Activated CD4-positive, alpha-beta T cell treated with anti-CD3 and anti-CD28 coated beads, Interleukin-2, amount 50 U/mL, for 16 hours (primary cell): ENCODE measurements at places on chromosomes 1 and 21.

GRCh38 chr1:235998812-235999211 lies 66.1 kb downstream of the NID1 start:
- peak; percentile 87 for DNase-seq

- DNase-seq = no peak
Observed at GRCh38 chr1:221392453-221392852, 349.4 kb downstream of the DUSP10 start.

GRCh38 chr21:40796464-40796863 lies 50.5 kb downstream of the DSCAM start:
- no peak for DNase-seq

DNA sequence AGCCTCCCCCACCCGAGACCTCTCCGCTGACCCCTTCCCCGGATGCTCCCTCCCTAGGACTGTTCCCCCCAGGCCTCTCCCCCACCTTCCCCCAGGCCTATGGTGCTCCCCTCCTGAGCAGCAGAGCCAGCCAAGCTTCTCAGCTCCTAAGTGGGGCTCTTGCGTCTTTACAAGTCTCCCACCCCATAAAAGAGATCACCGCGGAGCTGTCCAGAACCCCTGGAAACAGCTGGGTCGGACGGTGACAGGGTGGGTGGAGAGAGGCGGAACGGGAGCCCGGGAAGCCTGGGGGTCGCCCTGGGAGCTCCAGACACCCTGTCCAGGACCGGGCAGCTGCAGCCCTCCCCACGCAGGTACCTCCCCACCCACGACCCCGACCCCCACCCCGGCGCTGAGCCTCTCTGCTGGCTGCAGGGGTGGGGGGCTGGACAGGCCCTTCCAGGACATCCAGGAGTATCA lies 61.2 kb downstream of the WNT9A start:
- DNase-seq = no peak

- DNase-seq = no peak
Observed at GRCh38 chr1:68205794-68206358, 26.4 kb downstream of the WLS start.

DNA sequence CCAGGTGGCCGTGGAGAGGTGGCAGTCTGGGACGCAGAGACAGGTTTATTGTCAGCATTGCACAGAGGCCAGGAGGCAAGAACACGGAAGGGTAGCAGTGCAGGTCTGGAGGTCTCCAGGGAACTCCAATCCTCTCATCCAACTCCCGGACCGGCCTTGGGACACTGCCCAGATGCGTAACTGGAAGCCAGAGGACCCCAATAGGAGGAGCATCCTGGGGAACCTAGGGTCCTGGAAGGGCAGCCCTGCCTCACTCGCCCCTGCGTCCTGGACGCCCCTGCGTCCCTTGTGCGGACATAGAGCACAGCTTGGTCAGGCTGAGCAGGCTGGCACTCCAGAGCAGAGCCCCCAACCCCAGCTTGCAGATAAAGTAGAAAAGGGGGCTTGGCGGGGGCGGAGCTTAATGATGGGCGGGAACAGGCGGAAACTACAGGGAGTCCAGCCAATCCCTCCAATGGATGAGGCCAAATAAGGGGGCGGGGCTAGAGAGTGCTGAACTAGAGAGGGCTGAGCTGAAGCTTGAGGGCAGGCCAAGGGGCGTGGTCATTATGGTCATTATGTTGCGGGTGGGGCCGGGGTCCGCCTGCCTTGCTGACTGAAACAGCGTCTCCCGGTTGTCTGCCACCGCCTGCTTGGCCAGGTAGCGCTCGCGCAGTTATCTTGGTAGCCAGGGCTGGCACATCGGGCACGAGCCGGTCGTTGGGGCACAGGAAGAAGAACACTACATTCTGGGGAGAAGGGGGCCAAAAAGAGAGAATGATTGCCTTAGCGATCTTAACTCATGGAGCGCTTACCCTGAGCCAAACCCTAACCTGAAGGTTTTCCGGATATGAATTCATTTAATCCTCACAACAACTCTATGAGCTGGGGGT lies 3.7 kb upstream of the ARHGEF19 start:
- peak; percentile 72 for DNase-seq

GRCh38 chr1:7048395-7048794 lies 263.1 kb downstream of the CAMTA1 start:
- DNase-seq = no peak

- DNase-seq = no peak
Observed at GRCh38 chr1:211830055-211830327, 572 bp downstream of the LPGAT1 start.

DNA sequence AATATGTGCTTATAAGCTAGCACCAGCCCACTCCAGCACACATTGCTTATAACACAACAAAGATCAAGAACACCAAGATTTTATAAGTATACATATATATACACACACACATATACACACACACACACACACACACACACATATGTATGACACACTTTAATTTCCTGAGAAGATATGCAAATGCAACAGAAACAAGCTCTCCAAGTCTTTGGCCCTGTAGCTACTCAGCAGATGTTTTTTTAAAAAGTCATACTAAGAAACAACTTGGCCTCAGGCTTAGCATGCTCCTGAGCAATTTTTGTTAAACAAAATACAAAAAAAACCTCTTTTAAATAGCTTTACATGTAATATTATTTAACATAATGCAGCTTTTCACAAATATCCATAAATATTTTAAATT lies 11.1 kb downstream of the TNFSF18 start:
- no peak for DNase-seq

- no peak for DNase-seq
Observed at GRCh38 chr1:194104247-194104844, 917.9 kb upstream of the B3GALT2 start.

- no peak for DNase-seq
Observed at GRCh38 chr1:155093911-155094621, 15.4 kb downstream of the EFNA3 start.

GRCh38 chr1:201350884-201351283 lies 26.6 kb downstream of the TNNT2 start:
- DNase-seq = no peak

GRCh38 chr1:203026666-203027663 lies 674 bp downstream of the PPFIA4 start:
- no peak for DNase-seq

- no peak for DNase-seq
Observed at GRCh38 chr1:81836007-81836626, 35.4 kb downstream of the ADGRL2 start.

GRCh38 chr1:6127587-6128163 lies 52.4 kb downstream of the CHD5 start:
- peak; percentile 72 for DNase-seq

DNA sequence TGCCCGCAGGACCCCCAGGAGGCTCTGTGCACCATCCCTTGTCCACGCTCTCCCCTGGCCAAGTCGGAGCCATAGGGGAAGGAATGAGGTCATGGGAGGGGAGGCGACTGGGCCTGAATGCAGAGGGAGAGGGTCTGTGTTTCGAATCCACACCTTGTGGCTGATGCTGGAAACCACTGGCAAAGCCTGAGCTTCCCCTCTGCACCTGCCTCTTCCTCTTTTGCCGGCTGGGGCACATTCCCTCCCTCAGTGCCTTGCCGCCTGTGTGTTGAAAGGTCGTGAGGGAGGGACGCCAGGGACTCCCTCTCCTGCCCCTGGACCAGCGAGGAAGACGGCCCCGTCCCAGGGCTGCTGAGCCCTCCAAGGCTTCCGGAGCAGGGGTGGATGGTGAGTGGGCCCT lies 27.3 kb downstream of the PRDM16 start:
- DNase-seq = no peak

GRCh38 chr1:48246727-48247126 lies 24.2 kb downstream of the SLC5A9 start:
- no peak for DNase-seq

DNA sequence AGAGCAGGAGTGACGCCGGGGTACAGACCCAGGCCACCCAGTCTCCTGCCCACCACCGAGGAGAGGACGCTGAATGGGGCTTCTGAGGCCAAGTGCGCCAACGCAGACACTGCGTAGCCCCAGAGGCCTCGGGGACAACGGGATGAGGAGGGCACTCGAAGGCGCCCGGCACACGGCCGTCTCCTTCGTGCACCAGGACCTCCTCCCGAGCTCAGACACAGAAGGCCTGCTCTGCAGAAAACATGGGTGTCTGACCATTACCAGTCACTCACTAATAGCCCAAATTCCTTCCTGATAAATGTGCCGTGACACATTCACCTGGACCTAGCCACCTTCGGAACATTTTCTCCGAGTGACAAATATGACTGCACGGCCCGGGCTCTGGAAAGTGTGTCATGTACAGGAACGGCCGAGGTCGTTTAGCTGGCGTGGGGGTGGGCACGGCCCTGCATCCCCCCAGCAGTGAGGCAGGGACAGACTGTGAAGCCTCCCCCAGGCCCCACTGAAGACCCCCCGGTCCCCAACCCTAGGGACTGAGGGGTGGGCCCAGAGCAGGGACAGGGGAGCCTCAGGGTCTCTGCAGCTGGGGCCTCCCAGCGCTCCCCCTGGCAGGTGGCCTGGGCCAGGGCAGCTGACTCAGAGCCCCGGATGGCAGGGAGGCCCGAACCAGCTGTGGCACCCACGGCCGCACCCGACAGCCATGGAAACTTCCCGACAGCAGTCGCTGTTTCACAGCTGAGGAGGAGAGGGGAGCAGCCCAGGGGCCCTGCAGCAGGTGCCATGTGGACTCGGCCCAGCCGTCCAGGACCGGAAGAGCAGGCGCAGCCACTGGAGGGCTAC lies 16.7 kb upstream of the COL6A2 start:
- DNase-seq = no peak

GRCh38 chr1:6614019-6614928 lies 743 bp downstream of the PHF13 start:
- no peak for DNase-seq

DNA sequence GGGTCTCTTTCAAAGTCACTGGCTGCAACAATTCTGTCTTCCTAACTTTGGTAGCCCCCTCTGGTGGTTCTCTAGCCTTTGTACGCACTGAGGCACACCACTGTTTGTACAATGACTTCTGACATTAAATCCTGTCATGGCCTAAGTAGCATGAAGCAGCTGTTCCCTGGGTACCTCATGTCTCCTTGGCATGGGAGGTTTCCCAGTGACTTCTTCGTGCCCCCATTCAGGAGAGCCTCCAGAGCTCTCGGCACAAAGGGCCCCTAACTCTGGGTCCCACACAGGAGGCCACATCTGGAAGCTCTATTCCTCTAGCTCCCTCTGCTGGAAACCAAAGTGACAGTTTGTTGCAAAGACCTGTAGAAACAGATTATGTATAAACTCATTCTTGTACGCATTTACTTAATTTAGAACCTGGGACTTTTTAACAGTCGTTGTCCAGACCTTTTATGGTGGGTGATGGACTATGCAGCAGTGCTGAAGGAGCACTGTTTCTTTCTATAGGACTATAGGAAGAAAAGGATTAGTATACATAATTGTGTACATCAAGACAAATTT lies 13.4 kb downstream of the SWT1 start:
- peak; percentile 67 for DNase-seq

DNA sequence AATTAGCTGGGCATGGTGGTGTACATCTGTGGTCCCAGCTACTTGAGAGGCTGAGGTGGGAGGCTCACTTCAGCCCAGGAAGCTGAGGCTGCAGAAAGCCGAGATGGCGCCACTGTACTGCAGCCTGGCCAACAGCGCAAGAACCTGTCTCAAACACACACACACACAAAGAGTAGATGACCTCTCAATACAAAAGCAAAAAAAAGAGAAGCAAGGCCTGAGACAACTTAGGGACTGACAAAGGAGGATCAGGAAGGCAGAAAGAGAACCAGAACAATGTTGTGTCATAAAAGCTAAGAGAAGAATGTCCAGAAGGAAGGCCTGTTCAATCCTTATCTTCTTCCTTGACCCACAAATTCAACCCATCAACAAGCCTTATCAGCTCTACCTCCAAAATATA lies 18.5 kb downstream of the WASF2 start:
- no peak for DNase-seq

DNA sequence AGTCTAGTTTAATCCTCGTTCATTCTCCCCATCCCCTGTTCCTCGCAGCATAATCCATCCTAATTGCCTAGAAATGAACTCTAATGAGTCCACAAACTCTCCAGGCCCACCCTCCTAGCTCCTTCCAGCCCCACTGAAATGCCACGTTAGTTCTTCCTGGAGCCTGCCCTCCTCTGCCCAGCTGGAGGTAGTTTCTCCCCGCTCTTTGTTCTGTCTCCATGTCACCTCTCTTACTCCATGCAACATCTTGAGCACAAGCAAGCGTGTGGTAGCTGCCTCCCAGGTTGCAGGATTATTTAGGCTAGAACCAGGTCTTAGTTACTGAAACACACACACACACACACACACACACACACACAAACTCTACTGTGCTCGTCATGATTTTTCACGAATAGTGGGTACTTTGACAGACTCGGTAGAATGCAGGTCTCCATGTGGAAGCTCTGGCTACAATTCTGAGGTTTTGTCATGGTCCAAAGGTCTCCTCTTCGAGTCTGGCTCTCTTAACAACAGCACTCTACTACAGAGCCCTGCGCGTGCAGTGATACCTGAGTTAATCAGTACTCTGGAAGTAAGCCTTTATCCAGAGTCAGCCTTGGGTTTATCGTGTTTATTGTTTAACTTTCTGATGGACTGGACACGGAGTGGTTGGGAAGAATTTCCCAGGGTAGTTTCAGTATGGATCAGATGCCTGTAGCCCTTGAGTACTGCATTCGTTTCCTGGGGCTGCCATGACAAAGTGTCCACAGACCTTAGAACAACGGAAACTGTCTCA lies 27.5 kb downstream of the HUNK start:
- no peak for DNase-seq

DNA sequence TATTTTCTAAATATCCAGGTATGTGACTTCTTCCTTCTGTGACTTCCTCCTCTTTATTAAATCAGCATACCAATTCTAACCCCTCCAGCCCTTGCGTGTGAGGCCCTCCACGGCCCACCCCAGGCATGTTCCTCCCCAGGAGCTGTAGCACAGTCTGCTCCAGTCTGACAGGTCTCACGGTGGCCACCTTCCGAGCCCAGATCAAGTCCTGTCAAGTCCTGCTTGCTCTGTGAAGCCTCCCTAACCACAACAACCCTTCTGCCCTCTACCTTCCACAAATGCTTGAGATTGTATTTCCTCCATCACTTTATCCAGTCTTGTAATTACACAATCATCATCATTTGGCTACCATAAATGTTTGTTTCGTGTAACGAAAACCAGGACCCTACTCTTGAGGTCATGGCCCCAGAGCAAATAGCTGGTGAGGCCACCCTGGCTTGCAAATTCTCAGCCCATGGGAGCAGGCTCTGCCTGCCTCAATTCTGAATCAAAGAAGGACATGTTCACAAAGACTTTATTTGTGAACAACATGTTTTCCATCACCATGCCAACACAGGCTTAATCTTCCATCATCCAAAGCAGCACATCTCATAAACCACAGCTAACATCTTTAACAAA lies 33.0 kb upstream of the S100A7 start:
- no peak for DNase-seq

- no peak for DNase-seq
Observed at GRCh38 chr1:196513821-196514220, 94.4 kb downstream of the KCNT2 start.

DNA sequence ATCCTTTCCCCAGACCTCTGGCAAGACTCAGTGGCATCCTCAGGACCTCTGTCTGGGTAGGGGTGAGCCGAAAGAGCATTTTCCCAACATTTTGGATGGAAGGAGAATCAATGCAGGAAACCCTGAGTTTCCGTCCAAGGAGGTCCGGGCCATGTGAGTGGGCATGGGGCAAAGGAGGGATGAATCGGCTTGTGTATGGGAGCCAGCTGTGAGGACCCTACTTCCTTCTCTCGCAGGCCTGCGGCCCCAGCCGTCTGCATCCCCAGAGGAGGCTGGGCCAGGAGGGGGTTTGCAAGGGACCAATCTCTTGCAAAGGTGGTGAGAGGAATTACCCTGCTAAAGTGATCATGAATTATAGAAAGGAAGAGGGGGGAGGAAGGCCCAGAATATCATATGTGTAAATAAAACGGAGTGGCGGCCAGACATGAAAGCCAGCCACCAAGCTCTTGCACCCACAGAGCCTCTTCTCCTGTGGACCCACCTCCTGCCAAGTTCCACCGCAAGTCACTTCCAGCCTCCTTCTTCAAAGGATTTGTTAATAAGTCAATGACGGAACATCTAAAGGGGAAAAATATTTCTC lies 48.2 kb upstream of the POU3F1 start:
- no peak for DNase-seq
